Activated CD8-positive, alpha-beta memory T cell treated with anti-CD3 and anti-CD28 coated beads for 1 hour (primary cell): ENCODE measurements at places on chromosomes 6 and 20.
A peak's percentile ranks its signal among the peaks of the same experiment; 100 is the strongest.

GRCh38 chr6:88059191-88059590, 11.6 kb downstream of the SPACA1 start:
- DNase-seq: no peak

DNA sequence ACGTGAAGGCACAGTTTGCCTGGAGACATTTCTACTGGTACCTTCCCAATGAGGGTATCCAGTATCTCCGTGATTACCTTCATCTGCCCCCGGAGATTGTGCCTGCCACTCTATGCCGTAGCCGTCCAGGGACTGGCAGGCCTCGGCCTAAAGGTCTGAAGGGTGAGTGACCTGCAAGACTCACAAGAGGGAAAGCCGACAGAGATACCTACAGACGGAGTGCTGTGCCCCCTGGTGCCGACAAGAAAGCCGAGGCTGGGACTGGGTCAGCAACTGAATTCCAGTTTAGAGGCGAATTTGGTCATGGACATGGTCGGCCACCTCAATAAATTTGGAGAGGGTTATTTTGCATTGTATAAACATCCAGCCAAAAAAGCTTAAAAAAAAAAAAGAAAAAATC, 420.3 kb upstream of the FLRT3 start:
- DNase-seq: no peak

DNA sequence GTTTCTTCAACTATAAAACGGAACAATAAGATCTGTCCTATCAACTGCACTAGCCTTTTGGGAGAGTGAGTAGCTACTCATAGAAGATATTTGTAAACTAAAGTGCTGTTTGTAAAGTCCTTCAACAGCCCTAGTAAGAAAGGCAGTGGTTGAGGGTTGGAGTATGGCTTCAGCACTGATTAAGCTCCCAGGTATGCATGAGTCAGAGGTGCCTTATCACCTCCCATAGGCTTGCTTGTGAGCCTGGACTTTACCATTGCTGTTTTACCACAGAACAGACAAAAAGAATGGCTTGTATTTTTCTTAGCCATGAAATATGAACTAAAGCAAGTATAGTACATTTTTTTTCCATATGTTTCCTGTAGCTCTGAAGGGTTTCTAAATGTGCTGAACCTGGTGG, 44.1 kb downstream of the SAMD3 start:
- no peak for DNase-seq

- no peak for DNase-seq
Measured at GRCh38 chr6:21115111-21115510, 478.4 kb upstream of the SOX4 start.

- no peak for DNase-seq
Measured at GRCh38 chr20:57417051-57417689, 26.0 kb downstream of the RBM38 start.

DNA sequence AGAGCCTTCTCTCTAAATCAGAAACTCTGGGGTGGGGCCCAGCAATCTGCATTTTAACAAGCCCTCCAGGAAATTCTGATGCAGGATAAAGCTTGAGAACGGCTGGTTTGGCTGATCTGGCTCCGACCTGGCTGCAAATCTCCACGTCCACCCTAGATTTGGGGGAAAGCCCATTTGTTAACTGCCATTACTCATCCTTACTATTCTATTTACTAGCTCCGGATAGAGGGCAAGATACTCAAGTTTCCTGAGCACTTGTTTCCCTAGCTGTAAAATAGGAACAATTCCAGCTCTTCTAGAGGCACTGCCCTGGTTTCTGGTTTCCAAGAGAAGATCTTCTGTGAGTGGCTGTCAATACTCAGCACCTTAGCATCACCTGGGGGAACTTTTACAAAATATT, 44.4 kb downstream of the DAAM2 start:
- no peak for DNase-seq

DNA sequence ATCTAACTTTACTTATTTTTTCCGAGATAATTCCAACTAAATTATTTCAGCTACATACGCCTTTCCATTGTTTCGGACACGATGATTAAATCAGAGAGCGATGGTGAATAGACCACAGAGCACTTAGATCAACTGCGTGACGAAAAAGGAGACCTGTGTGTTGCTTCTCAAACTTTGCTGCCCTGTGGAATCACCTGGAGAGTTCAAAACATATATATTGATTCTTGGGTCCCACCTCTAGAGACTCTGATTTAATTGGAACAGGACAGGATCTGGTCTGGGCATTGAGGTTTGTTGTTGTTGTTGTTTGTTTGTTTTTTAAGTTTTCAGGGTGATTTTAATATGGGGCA, 401 bp upstream of the TNFRSF21 start:
- DNase-seq: no peak

- no peak for DNase-seq
Measured at GRCh38 chr6:70753870-70754380, 86.2 kb downstream of the SMAP1 start.

GRCh38 chr6:115909923-115910546, 150.7 kb downstream of the FRK start:
- no peak for DNase-seq

DNA sequence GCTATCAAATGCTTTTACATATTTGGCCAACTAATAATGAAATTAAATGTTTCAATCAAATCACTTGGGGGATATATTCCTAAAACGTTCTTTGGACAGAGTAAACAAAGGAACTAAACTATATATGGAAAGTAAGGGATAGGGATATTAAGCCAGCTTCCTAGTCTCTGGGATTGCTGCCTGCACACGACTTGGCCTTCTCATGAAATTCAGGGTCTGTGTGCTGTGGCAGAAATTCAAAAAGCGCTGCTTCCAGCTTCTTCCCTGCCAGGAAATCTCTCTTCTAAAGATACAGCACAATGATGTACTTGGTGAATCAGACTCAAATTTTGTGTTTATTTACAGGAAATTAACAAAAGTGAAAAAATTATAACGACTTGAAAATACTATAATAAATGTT, 206.3 kb upstream of the RAB32 start:
- DNase-seq: no peak

- no peak for DNase-seq
Measured at GRCh38 chr20:57586370-57586793, 25.5 kb downstream of the PCK1 start.

- no peak for DNase-seq
Measured at GRCh38 chr20:51419231-51419630, 123.3 kb downstream of the NFATC2 start.

GRCh38 chr20:14921513-14921912, 584.1 kb upstream of the FLRT3 start:
- DNase-seq: no peak

GRCh38 chr6:170280689-170281045, 10.2 kb downstream of the DLL1 start:
- DNase-seq: no peak

GRCh38 chr20:25018425-25018824, 25.9 kb upstream of the APMAP start:
- DNase-seq: no peak

- no peak for DNase-seq
Measured at GRCh38 chr6:41937472-41937860, 4.1 kb downstream of the CCND3 start.

DNA sequence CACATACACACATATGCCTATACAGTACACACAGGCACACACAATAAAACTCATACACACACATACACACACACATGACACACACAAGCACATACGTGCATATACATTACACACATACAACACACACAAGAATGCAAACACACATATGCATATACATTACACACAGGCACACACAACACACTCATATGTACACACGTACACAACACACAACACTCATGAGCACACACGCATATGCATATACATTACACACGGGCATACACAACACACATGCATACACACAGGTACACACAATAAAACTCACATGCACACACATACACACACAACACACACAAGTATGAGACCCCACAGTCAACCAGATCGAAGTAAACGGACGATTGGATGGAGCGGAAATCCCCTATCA, 238.2 kb downstream of the ERMARD start:
- no peak for DNase-seq

DNA sequence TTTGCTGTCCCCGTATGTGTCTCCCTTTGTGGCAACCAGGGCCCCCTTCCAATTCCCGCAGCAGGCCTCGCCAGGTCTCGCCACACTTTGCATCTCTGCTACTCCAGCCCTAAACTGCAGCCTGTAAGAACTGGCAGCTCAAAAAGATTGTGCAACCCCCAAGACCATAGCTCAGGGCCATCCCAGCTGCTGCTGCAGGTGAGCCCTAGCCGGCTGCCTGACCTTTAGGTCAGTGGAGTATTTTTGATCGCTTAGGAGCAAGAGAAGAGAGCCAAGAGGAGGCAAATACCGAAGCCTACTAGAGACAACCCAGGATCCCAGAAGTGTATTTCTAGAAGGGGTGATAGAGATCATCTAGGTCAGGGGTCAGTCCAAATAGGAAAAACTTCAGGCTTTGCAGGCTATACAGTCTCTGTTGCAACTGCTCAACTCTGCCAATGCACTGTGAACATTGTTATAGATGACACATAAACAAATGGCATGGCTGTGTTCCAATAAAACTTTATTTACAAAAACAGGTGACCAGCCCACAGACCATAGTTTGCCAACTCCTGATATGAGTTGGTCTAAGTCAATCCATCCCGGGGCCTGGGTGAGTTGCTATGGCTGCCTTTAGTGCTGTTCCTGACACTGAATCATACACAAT, 138.4 kb downstream of the EYA2 start:
- no peak for DNase-seq

DNA sequence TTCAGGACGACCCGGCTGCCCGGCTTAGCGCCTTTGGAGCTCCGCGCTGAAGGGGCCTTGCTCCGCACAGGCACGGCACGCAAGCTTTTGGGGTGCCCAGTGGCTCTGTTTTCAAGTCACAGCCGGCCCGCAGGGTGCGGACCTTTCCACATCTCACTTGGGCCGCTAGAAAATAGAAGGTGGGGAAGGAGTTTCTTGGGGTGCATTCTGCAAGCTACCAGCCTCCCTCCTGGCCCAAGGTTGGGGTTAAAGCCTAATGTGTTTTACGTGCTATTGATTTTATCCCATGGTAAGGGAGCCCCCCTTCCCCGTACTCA, 561 bp downstream of the KAT14 start:
- no peak for DNase-seq

DNA sequence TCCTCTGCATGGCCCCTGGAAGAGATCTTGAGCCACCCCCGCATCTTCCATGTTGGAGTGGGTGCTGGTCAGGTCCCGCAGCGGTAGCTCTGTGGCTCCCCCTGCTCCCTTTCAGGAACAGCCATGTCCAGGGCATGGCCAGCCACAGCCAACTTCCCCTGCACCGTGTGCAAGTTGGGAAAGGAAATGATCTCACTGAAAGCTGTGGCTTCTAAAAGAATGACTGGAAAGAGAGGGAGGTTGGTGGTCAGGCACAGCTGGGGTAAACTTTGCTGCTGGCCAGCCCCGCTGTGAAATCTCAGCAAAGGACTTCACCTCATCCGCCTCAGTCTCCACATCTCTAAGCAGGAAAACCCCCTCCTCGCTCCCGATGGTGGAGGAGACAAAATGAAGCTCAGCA, 153.6 kb upstream of the CST7 start:
- no peak for DNase-seq

DNA sequence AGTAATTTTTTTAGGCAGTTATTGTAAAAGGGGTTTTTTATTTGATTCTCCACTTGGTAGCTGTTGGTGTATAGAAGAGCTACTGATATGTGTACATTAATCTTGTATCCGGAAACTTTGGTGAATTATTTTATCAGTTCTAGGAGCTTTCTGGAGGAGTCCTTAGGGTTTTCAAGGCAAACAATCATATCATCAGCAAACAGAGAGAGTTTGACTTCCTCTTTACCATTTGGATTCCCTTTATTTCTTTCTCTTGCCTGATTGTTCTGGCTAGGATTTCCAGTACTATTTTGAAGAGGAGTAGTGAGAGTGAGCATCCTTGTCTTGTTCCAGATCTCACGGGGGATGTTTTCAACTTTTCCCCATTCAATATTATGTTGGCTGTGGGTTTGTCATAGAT, 28.0 kb upstream of the TNFAIP3 start:
- no peak for DNase-seq

- no peak for DNase-seq
Measured at GRCh38 chr6:56407883-56408410, 160.6 kb upstream of the COL21A1 start.

- peak; percentile 72 for DNase-seq
Measured at GRCh38 chr20:62808211-62808865, 3.7 kb downstream of the OGFR start.

DNA sequence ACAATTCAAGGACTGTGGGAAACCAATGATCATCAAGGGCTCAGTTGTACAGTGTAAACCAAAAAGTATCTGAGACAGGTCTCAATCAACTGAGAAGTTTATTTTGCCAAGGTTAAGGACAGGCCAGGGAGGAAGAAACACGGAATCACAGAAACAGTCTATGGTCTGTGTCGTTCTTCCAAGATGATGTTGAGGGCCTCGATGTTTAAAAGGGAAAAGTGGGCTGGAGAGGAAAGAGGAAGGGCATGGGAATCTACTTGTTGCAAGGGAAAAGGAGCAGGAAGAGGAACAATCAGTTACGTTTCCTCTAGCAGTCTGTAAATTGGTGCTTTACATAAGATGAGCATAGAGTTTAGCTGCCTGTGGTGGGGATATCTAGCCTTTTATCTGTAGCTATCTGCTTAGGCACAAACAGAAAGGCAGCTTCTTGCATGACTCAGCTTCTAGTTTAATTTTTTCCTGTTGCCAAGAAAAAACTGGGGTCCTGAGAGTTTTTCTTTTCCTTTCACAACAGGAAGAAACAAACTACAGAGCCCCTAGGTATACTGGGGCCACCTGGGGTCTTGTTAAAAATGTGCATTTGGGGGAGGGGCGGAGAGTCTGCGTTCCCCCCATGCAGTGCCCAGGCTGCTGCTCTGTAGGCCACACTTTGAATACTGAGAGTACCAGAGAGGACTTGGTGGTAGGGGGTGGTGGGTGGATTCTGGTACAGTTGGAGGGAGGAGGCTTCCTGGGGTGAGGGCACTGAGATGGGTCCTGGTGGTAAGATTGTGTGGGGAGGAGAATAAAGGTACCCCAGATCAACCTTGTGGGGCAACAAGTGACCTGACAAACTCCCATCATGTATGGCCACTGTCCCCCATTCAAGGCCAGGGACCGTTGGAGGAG, 35.3 kb upstream of the EZR start:
- no peak for DNase-seq

- DNase-seq: no peak
Measured at GRCh38 chr6:85680388-85680787, 37.7 kb upstream of the SYNCRIP start.

- DNase-seq: no peak
Measured at GRCh38 chr6:2086326-2086965, 159.0 kb downstream of the GMDS start.

GRCh38 chr20:63846128-63846771, 15.0 kb upstream of the ABHD16B start:
- no peak for DNase-seq
